Activated CD4-positive, alpha-beta T cell treated with anti-CD3 and anti-CD28 coated beads, Interleukin-2, amount 50 U/mL, for 24 hours (primary cell): ENCODE measurements at places on chromosomes 2 and 18.
A peak's percentile ranks its signal among the peaks of the same experiment; 100 is the strongest.

DNA sequence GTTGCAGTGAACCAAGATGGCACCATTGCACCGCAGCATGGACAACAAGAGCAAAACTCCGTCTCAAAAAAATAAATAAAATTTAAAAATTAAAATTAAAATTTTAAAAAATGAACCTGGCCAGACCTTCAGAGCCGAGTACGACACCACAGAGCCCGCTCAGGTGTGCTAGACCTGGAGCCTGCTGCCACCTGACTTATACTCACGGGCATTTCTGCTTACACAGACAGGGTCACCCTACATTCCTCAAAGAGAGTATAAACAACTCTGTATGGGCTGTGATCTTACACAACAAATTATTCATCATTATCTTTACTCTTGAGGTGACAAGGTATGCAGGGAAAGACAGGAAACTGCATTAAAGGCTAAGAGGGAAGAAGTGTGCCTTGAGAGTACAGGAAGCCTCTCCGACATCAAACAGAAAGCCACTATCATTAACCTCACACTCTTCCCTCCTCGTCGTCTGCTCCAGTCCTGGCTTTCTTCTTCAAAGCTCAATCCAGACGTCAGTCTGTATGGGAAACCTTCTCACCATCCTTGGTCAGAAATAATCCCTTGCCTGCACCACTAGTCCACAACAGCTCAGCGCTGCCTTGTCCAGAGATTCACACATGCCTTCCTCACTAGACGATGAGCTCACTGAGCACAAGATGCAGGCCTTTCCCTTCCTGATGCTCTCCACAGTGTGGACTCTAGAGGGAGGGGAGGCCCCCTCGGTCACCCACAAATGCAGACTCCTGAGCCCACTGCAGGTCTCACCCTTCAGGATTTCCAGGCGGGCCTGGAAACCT, 56.2 kb downstream of the UXS1 start:
- no peak for DNase-seq

GRCh38 chr2:44130441-44130840, 38.2 kb upstream of the PPM1B start:
- DNase-seq = no peak

- DNase-seq = peak; percentile 35
Observed at GRCh38 chr2:168119515-168120141, 127.8 kb downstream of the STK39 start.

DNA sequence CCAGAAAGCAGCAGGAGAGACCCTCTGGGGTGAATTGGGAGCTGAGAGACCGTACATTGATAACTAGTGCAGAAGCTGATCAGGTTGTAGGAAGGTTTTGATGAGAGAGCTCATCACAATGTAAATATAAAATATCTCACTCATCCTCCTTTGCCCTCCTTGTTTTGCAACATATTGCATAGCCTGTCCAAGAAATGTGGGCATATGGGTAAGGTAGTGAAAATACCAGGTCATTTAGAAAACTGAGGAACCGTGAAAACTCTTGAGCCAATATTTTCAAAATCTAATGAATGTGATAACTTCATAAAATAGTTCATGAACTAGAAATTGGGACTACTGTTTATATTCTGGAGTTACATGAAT, 31.4 kb downstream of the C18orf54 start:
- DNase-seq = no peak

DNA sequence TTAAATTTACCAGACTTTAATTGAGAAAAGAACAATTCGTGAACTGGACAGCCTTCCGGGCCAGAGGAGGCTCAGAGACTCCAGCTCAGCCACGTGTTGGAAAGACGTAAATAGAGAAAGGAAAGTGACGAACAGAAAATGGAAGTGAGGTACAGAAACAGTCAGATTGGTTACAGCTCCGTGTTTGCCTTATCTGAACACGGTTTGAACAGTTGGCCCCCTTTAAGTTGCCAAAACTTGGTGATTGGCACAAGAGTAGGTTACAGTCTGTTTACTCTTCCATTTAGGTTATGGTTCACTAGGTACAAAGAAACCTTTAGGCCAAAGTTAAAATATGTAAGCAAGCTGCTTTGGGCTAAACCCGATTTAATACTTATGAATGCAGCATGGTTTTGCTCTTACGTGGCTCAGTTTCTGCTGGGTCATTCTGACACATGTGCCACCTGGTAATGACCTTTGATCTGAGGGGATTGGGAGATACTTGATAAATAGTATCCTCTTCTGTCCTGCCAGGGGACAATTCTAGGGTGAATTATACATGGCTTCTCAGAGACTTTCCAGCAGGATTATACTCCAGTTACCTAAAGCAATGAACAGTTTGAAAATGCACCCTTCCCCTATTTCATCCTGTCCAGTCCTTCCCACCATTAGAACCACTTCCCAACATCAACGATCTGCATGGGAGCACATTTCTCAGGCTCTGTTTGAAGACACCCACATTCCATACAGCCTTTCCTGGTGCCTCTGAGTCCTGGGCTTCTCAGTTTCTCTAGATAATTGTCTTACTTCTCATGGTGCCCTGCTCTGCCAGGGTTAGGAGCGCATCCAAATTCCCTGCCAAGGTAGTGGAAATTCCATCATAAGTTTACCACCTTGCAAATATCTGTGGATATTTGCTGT, 65.1 kb upstream of the TGIF1 start:
- no peak for DNase-seq

DNA sequence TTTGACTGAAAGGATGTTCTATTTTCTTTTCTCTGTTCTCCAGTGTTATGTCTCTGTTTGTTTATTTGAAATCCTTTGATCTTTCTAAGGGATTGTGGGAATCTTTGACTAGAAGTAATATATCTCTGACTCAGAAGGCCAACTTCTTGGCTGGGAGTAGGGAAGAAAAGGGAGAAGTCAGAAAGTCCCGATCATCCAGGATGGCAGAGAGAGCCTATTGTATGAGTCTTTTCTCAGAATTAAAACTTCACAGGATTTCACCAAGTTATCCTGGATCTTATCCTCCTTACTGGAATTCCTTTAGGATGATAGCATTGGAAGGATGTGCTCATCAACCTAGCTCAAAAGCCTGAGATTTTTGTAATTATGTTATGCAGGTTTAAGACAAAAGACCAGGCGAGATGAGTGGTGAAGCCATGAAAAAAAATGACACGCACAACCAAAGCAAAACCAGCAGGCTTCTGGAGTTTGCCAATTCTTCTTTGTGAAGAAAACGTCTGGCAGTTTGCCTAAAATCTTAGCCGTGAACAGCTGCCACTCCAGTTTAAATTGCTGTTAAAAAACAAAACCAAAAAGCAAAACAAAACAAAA, 383.6 kb upstream of the SMIM21 start:
- DNase-seq = no peak

DNA sequence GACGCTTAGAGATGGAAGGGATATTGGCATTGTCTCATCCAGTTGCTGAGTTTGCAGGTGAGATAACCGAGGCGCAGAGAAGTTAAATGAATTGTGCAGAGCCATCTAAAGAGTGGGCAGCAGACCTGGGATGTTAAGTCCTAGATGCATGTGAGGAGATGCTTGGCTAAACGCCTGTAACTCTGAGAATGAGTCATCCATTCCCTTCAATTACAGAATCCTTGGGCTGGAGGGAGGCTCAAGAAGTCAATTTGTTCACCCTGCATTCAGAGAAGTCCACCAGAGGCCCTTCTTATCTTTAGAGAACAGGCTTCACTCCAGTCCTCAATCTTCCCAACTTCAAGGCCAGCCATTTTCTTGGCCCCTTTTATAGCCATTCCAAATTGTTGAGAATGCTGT, 1.6 kb downstream of the EHD3 start:
- no peak for DNase-seq

DNA sequence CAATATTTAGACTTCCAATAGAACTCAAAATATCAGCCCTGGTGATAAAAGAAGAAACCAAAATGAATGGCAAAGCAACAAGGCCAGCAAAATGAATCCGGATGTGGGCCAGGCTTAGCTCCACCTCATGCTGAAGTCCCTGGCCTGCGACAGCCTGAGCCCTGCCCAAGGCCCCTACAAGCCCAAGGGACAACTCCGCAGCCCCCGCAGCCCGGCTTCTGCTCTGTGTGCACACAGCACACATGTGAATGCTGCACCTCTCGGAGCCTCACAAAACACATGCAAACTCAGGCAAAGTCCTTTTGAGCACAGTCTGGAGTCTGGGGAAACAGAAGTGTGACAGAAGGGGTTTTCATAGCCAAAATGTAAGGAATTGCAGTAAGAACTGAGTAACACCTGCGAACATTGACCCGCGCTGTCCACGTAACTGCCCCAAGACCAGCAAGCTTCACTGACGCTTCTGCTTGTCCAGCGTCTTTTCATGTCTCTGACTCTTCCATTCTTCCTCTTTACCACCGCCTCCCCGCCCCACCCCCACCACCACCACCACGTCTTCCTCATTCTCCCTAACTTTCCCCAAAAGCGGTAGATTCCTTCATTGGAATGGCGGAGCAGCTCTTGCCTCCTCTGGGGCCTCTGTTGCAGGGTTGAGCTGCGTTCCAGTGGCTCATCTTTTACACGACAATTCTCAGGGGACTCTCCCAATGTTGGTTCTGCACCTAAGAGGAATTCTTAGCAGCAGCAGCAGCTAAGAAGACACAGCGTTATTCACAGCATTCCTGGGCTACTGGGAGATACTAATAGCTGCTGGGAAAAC, 136.4 kb upstream of the COPS8 start:
- no peak for DNase-seq

GRCh38 chr2:170341684-170342623, 164.0 kb downstream of the MYO3B start:
- DNase-seq = no peak

GRCh38 chr2:44553456-44553855, 191.7 kb downstream of the CAMKMT start:
- DNase-seq = no peak

- no peak for DNase-seq
Observed at GRCh38 chr18:49855711-49856415, 42.5 kb upstream of the ACAA2 start.

GRCh38 chr2:128344101-128344500, 25.4 kb upstream of the HS6ST1 start:
- no peak for DNase-seq

- DNase-seq = no peak
Observed at GRCh38 chr2:54899576-54900200, 150.6 kb downstream of the RTN4 start.

GRCh38 chr18:63495675-63496074, 18.9 kb downstream of the SERPINB5 start:
- no peak for DNase-seq

- no peak for DNase-seq
Observed at GRCh38 chr18:4230450-4231168, 224.5 kb downstream of the DLGAP1 start.

DNA sequence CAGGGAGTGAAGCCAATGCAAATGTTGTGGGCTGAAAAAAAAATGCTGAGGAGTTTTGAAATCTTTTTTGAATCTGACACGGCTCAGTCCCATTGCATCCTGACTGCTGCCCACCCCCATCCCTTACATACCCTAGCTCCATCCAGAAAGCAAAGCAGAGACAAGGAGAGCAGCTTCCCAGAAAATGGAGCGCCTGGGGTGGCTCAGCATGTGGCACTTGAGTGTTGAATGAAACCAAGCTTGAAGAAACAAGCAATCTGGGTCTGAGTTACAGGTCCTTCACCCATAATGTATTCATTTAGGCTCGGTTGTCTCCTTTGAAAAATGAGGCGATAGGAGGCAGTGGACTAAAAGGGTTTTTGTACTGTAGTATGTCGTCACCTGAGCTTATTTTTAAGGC, 244.2 kb upstream of the ACVR2A start:
- DNase-seq = no peak

- DNase-seq = no peak
Observed at GRCh38 chr2:186533717-186534116, 47.7 kb downstream of the ZC3H15 start.

GRCh38 chr2:225072444-225072843, 30.2 kb upstream of the DOCK10 start:
- no peak for DNase-seq

GRCh38 chr2:190267302-190267701, 52.3 kb downstream of the HIBCH start:
- DNase-seq = no peak

- DNase-seq = no peak
Observed at GRCh38 chr18:54964741-54965140, 5.5 kb upstream of the CCDC68 start.

DNA sequence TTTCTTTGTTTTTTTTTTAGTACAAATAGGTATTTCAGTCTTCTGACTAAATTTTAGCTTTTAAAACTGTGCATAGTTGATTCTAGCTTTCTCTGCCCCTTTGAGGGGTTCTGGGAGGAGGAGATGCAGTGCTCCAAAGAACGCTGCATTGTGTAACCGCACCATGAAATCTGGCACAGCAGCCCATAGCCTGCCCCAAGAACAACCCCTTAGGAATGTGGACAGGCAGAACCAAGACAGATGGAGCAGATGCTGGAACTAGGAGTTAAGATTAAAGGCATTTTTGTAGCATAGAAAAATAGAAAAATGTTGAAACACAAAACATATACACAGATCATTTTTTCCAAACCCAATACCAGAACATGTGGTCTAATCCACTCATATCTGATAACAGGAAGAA, 187.5 kb downstream of the SCG2 start:
- no peak for DNase-seq

- no peak for DNase-seq
Observed at GRCh38 chr18:13159579-13159978, 59.0 kb upstream of the LDLRAD4 start.

GRCh38 chr2:74533464-74533863, 3.7 kb downstream of the HTRA2 start:
- no peak for DNase-seq

DNA sequence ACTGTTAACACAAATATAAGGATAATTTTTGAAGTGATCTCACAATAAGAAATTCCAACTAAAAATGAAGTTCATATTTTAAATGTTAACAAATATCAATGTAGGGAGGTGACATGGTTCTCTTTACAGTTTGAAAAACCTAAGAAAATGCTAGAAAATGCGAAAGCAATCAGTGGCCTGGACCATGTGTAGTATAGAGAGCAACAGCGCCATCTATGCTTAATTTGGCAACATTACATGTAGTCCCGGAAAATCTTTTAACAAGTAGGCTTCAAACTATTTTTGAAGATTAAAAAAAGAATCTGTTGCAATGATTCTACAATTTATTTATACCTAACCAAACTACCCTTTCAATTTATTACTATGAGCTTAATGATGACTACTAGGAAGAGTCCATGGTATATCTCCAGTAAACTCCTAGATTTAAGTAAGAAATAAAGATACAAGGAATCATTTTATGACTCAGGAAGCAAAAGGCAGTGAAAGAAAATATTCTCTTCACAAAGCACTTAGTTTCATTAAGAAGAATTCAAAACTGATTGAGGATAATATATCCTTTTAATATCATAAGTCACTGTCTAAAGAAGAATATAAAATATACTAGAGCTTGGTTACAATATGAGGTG, 33.3 kb downstream of the NDUFA10 start:
- peak; percentile 8 for DNase-seq

- peak; percentile 34 for DNase-seq
Observed at GRCh38 chr18:45212181-45213039, 402.9 kb upstream of the SLC14A2 start.

- no peak for DNase-seq
Observed at GRCh38 chr2:212289301-212289700, 249.3 kb downstream of the ERBB4 start.

DNA sequence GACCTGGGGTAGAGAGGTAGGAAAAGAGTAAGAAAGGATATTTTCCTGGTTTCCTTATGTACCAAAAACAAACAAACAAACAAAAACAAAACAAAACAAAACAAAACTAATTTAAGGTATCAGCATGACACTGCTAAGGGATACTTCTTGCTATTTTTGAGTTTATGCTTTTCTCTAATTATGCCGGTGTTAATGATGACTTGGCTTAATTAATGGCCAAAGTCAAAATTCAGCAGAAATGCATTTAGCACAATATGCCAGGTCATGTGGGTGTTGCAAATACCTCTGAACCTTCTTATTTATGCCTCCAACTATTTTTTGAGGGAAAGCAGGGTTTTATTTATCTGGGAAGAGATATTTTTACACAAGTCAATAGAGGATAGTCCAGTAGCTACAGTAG, 3.2 kb upstream of the CHST9 start:
- no peak for DNase-seq
